H1 (cell line): ENCODE measurements at places on chromosomes 4 and X.

DNA sequence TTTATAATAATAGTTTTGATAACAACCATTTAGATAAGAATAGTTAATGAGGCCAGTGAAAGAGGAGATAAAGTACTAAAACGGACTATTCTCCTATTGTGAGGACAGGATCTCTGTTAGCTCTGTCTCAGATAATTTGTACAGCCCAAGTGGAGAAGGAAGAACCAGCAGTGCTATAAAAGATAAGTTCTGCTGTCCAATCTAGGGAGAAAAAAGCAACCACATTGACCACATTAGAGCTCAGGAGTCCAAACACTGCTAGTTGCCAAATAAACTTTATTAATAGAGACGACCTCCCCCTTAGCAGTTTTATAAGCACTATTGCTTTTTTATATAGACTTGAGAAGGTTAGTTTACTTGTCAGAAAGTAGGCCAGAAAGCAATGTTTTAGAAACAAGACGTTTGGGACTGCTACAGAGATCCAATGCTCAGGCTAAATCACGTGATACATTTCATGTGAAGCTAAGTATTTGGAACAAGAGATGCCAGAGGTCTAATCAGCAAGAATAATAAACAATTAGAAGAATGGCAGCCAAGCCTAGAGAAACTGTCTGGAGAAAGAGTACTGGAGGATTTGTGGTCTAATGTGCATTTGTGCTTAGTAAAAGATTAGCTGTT lies 15.9 kb downstream of the IL15 start:
- DNase-seq: no peak

- no peak for DNase-seq
Measured at GRCh38 chrX:14363728-14364127, 165.6 kb upstream of the GLRA2 start.

- DNase-seq: no peak
Measured at GRCh38 chrX:43474321-43474720, 181.8 kb upstream of the MAOA start.

DNA sequence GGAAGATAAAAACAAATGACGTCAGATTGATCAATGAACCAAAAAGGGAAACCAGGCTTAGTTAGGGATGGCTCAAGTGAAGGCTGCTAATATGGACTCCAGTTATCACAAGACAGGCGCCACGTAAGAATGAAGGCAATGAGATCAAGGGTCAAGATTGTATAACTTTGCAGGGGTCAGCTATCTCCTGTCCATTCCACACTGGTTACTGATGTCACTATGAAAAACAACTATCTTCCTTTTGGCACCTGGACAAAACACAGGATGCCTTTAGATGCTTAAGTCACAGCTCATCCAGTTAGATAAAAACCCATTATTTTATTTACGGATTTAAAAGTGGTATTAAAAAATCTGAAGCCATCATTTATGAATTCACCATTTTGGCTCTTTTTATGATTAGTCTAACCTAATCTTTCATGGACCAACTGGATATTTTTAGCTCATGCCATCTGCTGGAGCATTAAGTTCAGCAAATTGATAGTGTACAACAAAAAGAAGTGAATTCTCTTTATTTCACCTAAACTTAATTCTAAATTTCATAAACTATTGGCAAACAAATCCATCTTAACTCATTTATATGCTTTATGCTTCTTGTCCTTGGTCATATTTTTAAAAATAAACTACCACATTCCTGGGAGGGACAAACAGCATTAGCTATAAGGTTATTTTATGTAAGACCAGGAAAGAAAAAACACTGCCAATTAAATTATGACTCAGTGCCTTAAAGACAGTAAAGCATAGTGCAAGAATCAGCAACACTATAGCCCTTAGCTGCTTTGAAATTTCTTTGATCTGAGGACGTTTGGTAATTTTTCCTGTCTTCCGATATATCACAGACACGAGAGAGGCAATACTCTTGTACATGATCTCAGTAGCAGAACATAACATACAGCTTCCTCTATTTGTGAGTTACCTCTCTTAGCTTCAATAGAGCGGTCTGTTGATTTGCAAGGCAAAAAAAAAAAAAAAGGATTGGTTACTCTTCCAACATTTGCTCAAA lies 27.0 kb downstream of the DHX15 start:
- no peak for DNase-seq

GRCh38 chr4:7003879-7004240 lies 39.3 kb upstream of the TADA2B start:
- DNase-seq: no peak

DNA sequence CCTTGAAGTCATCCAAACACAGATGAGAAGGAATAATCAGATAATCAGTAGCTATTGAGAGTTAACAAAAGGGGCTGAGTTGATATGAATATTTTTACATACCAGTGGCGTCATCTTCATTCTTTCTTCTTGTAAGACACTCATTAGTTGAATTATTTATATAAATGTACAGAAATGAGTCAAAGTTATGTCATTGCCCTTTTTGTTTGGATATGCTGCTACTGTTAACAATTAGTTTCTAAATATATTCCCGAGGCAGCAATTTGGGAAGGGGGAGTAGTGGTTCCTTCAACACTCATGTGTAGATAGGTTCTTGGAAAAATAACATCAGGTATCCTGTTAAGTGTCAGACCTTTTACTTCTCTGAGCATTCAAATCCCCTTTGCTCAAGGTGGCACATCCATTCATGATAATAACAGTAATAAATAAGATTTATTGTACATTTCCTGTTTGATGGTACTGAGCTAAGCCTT lies 436.6 kb downstream of the SPRY1 start:
- no peak for DNase-seq

- no peak for DNase-seq
Measured at GRCh38 chrX:134773041-134773440, 114.8 kb upstream of the PLAC1 start.

GRCh38 chr4:148151806-148152205 lies 290.4 kb downstream of the NR3C2 start:
- DNase-seq: no peak

GRCh38 chrX:33194876-33195433 lies 16.4 kb downstream of the DMD start:
- no peak for DNase-seq

DNA sequence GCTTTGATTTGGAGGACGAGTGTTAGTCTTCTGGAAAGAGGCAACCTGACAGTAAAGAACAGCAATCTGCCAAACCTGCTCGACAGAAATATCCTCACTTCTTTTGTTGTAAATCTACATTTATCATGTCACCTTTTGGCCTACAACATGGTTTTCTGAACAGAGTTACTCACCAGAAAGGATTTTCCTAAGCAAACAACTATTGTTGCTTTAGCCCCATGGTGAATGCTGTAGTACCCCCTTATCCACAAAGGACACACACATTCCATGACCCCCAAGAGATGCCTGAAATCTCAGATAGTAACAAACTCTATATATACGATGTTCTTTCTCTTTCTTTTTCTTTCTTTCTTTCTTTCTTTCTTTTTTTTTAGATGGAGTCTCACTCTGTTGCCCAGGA lies 42.7 kb downstream of the TMEM150C start:
- no peak for DNase-seq

- DNase-seq: no peak
Measured at GRCh38 chr4:41927796-41928499, 7.3 kb upstream of the TMEM33 start.

DNA sequence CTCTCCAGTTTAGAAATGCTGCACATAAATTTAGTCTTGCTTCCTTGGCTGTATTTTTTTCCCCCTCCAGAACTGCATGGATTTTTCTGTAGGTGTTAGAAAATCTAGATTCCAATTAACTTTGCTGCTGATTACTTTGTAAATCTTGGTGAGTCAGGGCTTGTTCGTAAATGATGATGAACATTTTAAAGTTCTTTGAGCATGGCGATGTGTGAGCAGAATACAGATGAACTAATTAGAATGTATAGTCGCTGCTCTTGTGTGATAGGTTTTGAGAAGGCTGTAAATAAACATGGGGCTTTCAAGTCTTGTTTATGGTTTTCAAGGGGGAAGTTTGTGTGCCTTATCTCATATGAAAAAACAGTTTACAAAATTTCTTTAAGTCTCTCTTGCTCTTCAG lies 23.3 kb downstream of the LIMCH1 start:
- DNase-seq: no peak

DNA sequence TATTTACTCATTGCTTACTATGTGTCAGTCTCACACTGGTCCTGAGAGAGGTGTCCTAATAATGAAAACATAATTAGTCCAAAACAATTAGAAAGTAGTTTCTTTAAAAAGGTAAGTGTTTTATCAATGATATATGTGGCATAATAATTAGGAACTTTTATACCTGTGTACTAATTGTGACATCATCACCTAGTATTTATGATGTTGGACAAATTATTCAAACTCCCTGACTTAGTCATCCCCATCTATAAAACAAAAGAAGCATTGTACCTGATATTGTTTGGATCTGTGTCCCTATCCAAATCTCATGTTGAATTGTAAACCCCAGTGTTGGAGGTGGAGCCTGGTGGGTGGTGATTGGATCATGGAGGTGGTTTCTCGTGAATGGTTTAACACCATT lies 15.8 kb upstream of the ARHGEF38 start:
- DNase-seq: no peak

DNA sequence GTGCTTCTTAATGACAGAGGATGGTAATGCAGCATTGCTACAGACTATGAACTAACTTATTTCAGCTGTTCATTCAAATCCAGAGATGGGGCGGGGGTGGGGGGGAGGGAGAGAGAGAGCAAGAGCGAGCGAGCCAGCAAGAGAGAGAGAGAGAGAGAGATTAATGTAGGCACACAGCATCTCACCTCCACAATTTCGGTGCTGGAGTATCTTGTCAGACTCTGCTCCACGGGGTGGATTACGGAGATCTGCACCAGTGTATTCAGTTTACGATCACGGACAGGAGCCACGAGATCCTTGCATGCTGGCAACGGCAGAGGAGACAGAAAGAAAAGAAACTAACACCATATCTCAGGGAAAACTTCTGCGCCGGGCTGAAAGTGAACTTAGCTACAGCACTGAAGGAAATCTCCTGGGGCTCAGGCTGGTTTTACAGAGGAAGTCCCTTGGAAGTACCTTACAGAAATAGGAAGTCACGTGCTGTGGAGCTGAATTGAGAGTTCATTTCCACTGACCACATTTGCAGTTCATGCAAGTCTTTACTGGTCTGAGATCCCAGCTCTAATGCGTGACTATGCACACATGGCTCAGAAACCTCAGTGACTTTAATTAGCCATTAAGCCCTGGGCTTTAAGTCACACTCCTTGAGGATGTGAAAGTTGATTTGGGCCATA lies 440.9 kb downstream of the INPP4B start:
- no peak for DNase-seq

GRCh38 chrX:93580634-93581033 lies 92.7 kb downstream of the NAP1L3 start:
- no peak for DNase-seq

DNA sequence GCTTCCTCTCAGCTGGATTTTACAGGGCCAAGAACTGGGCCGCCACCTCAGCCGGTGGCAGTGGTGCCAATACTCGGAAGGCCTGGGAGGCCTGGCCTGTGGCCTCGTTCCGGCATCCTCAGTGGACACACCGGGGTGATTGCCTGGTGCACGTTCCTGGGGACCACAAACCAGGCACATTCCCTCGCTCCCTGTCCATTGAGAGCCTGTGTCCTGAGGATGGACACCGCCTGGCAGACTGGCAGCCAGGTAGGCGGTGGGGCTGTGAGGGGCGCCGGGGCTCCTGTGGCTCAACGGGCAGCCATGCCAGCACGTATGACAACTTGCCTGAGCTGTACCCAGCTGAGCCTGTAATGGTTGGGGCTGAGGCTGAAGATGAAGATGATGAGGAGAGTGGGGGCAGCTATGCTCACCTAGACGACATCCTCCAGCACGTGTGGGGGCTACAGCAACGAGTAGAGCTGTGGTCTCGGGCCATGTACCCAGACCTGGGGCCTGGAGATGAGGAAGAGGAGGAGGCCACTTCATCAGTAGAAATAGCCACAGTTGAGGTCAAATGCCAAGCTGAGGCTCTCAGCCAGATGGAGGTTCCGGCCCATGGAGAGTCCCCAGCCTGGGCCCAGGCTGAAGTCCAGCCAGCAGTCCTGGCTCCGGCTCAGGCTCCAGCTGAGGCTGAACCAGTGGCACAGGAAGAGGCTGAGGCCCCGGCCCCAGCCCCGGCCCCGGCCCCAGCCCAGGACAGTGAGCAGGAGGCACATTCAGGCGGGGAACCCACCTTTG lies 70.4 kb downstream of the STARD8 start:
- no peak for DNase-seq

DNA sequence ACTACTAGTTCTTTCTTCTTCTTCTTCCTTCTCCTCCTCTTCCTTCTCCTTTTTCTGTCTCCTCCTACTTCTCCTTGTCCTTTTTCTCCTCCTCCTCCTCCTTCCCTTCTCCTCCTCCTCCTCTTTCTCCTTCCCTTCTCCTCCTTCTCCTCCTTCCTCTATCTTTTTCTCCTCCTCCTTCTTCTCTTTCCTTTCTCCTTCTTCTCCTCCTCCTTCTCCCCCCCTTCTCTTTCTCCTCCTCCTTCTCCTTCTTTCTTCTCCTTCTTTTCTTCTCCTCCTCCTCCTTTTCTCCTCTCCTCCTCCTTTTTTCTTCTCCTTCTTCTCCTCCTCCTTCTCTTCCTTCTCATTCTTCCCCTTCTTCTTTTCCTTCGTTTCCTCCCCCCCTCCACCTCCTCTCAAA lies 21.8 kb upstream of the NAP1L5 start:
- DNase-seq: no peak
